Subcutaneous adipose tissue (tissue), 4 donors: ENCODE measurements at places on chromosomes 12 and 14. TPM values are rescaled to one million over a fixed set of nuclear protein-coding genes. Genes with fewer than 3 reads are reported as not detected.

TMTC1 gene
- total RNA-seq: 153 TPM

LBHD2 gene
- not detected for total RNA-seq

GUCY2C gene
- 0.17 TPM for total RNA-seq

DEGS2 gene
- 0.22 TPM for total RNA-seq

FLVCR2 gene
- 21.8 TPM for total RNA-seq

PLEKHH1 gene
- total RNA-seq: 7.9 TPM

PPFIA2 gene
- 4.3 TPM for total RNA-seq

KLRB1 gene
- total RNA-seq: 0.65 TPM
